Natural killer cell (primary cell): ENCODE measurements at places on chromosomes 6 and 20.

DNA sequence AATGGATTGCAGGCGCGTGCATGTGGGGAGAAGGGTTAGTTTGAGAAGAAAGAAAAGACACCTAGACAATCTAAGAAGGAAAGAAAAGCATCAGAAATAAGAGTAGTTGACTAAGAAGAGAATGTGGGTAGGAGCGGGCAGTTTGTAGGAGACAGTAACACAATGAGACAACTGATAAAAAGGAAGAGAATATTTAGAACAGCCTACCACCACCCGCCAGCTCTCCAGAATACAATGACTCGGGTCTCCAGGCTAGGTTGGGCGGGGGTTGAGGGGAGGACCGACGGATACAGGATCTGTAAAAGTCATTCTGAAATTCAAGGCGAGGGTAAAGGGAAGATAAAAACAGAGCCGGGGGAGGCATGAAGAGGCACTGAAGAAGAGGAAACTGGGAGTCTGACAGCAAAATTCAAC lies 712 bp downstream of the ABHD16A start:
- peak overlapping the region; percentile 80 for H3K4me3 ChIP-seq
- DNase-seq: no peak
- H3K4me1 ChIP-seq: peaks cover 28% of the 10 kb centered on the region
- H3K36me3 ChIP-seq: peaks cover 21% of the 10 kb centered on the region
- H3K27ac ChIP-seq: peak overlapping the region; percentile 98

DNA sequence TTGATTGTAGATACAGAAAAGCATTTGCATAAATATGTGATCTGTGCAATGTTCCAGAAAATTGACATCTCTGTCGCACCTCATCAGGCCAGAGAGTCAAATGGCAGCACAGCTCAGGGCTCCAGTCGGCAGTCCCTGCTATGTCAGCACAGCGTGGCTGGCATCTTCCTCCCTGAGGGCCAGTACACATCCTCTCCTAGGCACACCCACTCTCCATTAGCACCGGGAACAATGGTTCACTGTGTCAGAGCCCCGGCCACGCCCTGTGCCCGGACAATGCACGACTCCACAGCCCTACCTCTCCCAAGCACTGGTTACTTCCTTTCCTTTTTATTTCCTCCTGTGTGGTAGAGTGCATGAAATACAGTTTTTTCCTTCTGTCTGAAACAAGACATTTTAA lies 114.9 kb downstream of the FOXC1 start:
- H3K4me1 ChIP-seq: no peaks in the 10 kb centered on the region
- DNase-seq: no peak
- H3K27me3 ChIP-seq: no peaks in the 10 kb centered on the region
- H3K4me3 ChIP-seq: no peak overlapping the region
- peaks cover 3% of the 10 kb centered on the region for H3K36me3 ChIP-seq

DNA sequence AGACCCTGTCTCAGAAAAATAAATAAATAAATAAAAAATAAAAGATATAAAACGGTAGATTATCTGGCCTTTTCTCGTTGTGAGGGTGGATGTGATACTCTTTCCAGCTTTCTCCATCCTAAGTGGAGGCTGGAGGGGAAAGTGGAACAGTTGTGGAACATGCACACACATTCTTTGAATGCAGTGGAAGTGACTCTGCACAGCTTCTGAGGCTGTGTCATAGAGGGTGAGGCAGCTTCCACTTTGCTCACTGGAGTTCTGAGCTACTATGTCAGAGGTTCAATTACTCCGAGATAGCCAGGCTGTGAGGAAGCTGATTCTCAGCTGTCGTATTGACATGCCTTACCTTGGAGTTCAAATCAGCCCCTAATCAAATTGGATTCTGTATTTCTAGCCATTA lies 82.2 kb downstream of the CHMP4B start:
- H3K27ac ChIP-seq: no peak overlapping the region
- H3K36me3 ChIP-seq: no peaks in the 10 kb centered on the region
- no peaks in the 10 kb centered on the region for H3K27me3 ChIP-seq
- H3K4me3 ChIP-seq: no peak overlapping the region
- no peaks in the 10 kb centered on the region for H3K4me1 ChIP-seq

DNA sequence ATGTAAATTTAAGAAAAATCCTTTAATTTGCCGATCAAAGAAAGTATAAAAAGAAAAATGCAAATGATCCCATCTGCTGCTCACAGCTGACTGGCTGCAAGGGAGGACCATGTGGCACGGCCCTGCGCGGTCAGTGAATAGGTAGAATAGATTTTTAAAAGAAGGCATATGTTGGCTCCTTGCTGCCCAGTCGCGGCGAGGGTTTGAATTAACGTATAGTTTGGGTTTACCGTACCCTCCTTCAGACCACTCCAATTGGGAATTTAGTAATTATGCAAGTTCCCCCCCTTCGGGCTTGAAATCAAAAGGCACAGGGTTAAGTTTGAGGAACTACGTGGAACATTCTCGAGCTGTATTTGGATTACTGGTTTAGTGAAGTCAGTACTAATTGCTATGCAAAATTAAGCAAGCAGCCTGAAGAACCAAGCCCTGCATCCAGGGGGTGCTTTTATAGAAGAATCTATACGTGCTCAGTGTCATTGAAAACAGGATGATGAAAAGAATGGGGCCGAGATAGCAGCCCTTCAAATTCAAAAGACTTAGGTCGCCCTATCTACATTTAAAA lies 1.1 kb upstream of the BEND3 start:
- peaks cover 19% of the 10 kb centered on the region for H3K4me1 ChIP-seq
- H3K27me3 ChIP-seq: peaks cover 6% of the 10 kb centered on the region
- H3K27ac ChIP-seq: no peak overlapping the region
- peak overlapping the region; percentile 43 for H3K4me3 ChIP-seq

DNA sequence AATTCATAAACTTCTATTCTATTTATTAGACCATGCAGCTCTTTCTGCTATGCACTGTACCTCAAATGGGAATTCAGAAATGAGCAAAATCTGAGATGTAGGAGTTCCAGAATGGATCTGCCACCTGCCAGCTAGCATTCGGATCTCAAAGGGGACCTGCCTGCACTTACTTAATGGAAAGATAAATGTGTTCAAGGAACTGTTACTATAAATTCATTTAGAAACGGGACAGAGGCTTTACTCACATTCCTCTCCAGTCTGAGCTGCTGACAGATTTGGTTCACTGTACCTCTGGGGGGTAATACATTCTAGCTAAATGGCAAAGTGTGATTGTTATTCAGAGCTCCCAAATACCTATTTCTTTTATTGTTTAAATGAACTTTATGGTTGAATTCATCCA lies 384.1 kb downstream of the GRIK2 start:
- H3K27me3 ChIP-seq: no peaks in the 10 kb centered on the region
- H3K36me3 ChIP-seq: no peaks in the 10 kb centered on the region
- H3K4me1 ChIP-seq: no peaks in the 10 kb centered on the region
- no peak overlapping the region for H3K27ac ChIP-seq

DNA sequence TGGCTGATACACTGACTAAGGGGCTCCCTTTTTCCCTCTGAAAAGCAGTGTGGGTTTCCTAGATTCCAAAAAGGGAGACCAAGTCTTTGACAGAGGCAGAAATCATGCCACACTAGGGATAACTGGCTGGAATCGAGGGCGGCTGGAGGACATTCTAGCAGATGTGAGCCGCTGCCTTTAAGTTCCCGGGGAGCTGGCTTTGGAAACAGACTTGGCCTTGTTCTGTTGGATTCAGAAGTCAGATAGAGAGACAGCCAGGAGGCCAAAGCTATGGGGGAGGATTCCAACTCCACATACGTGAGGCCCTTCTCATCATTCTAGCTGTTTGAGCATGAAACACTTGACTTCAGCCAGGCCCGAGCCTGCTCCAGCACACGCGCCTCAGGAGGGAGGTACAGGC lies 109.9 kb upstream of the FOXC1 start:
- no peaks in the 10 kb centered on the region for H3K36me3 ChIP-seq
- no peak for DNase-seq
- no peak overlapping the region for H3K4me3 ChIP-seq

- no peak overlapping the region for H3K27ac ChIP-seq
- no peak overlapping the region for H3K4me3 ChIP-seq
- H3K36me3 ChIP-seq: no peaks in the 10 kb centered on the region
- peaks cover 3% of the 10 kb centered on the region for H3K27me3 ChIP-seq
Measured at GRCh38 chr6:112149719-112150263, 62.4 kb downstream of the FAM229B start.

DNA sequence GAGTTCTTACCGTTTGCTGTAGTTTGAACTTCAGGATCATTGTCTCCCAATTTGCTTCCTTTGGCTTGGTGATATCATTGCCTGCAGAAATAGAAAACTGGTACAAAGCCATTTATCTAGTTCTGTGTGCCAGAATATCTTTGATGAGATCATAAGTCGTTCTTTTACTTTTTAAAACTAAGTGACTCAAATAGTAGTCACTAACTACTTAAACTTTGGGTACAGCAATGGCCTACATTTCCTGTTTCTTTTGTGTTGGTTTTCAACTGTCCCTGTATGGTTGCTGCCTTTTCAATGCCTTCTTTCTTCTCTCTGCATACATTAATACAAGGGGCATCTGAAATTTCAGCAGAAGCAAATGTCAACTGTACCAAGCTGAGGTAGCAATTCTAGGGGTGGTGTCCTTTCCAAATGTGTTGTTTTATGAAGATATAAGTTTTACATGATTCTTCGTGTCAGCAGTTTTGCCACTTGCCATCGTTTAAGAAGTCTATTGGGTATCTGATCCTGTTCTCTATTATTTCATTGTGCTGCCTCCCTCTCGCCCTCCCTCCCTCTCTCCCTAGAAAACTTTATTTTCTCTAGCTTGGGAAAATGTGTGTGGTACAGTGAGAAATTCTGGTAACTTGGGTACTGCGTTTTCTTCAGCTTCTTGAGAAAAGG lies 238.5 kb downstream of the FARS2 start:
- H3K4me3 ChIP-seq: no peak overlapping the region
- no peaks in the 10 kb centered on the region for H3K36me3 ChIP-seq
- H3K27me3 ChIP-seq: no peaks in the 10 kb centered on the region
- DNase-seq: no peak

GRCh38 chr20:49862607-49863200 lies 50.1 kb downstream of the SLC9A8 start:
- no peak overlapping the region for H3K27ac ChIP-seq
- no peaks in the 10 kb centered on the region for H3K4me1 ChIP-seq
- H3K4me3 ChIP-seq: no peak overlapping the region

DNA sequence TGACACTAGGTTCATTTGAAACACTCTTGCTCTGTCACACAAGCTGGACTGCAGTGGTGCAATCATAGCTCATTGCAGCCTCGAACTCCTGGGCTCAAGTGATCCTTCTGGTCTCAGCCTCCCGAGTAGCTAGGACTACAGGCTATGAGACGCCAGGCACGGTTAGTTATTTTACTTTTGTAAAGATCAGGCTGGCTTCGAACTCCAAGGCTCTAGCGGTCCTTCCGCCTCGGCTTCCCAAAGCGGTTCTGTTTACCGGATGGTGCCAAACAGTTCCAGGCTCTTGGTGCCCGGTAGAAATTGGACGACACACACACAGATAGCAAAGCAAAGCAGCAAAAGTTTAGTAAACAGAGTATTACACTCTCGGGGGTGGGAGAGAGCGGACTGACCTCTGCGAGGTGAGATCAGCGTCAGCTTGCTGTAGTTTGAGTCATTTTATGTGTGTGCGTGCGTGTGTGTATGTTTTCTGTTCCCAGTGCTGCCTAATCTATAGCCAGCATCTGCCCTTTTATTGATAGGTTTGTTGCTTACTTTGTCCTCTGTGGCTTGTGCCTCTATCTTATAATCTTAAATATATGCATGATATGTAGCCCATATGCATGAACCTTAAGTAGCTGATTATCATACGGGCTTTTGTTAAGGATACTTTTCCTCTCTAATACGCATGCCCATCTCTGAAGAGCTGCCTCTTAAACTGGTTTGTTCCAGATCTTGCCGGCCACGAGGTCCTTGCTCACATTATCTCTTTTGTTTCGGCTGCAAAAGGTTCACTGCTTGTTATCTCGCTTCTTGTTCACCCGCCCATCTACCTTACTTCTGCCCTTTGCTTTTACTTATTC lies 75.2 kb downstream of the OR2B2 start:
- H3K4me3 ChIP-seq: peak overlapping the region; percentile 82
- H3K27ac ChIP-seq: peak overlapping the region; percentile 98
- DNase-seq: peak; percentile 85
- H3K4me1 ChIP-seq: peaks cover 32% of the 10 kb centered on the region
- no peaks in the 10 kb centered on the region for H3K36me3 ChIP-seq

GRCh38 chr6:44663860-44664634 lies 276.5 kb downstream of the CDC5L start:
- no peak overlapping the region for H3K27ac ChIP-seq
- no peak for DNase-seq
- no peaks in the 10 kb centered on the region for H3K4me1 ChIP-seq
- no peaks in the 10 kb centered on the region for H3K27me3 ChIP-seq
- no peaks in the 10 kb centered on the region for H3K36me3 ChIP-seq
- no peak overlapping the region for H3K4me3 ChIP-seq
